ENCODE measurements at places on chromosomes 5 and 9.

GRCh38 chr9:124228516-124228915, 29.2 kb upstream of the NEK6 start:
- H3K36me3 ChIP-seq: no peaks in the 10 kb centered on the region
- H3K4me1 ChIP-seq: peaks cover 21% of the 10 kb centered on the region
- ATAC-seq: no peak
- no peaks in the 10 kb centered on the region for H3K27me3 ChIP-seq

- H3K27ac ChIP-seq: no peak overlapping the region
- no peaks in the 10 kb centered on the region for H3K36me3 ChIP-seq
- no peaks in the 10 kb centered on the region for H3K27me3 ChIP-seq
- no peaks in the 10 kb centered on the region for H3K4me1 ChIP-seq
These were observed 137.8 kb upstream of the RETREG1 start for GRCh38 chr5:16754601-16755000.

DNA sequence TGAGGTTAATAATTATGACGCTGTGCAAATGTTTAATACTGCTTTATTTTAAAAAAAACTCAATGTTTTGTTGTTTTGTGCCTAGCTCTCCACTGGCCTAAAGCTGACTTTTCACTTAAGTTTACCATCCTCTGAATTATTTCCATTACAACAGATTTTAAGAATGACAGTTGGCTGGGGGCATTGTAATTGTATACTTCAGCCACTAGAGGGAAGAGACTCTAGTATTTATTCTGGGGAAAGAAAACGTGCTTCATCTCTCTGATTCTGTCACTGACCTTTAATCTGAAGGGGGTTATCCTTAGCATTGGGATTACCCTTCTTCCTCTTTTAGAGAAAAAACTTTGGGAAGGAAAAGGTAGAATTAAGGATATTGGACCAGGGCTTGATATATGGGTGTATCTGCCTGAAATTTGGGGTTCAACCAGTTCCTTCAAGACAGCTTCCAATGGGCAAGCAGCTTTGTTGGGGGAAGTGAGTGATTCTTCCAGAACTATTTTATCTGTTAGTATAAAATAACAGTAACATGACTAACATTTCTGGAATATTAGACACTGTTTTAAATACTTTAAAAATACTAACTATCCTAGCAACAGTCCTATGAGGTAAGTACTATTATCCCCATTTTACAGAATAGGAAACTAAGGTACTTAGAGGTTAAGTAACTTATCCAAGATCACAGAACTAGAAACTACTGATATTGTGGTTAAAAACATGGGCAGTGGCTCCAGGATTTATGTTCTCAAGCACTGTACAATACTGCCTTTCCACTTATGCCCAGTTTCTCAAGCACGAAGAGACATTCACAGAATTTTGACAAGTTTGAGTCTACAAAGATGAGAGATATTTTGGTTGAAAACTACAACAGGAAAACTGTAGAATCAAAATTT, 208.4 kb downstream of the CD180 start:
- no peaks in the 10 kb centered on the region for H3K36me3 ChIP-seq
- no peak for ATAC-seq
- H3K27ac ChIP-seq: no peak overlapping the region

- ATAC-seq: no peak
- no peaks in the 10 kb centered on the region for H3K36me3 ChIP-seq
- no peak overlapping the region for H3K27ac ChIP-seq
- no peak overlapping the region for H3K4me3 ChIP-seq
- peaks cover 29% of the 10 kb centered on the region for H3K4me1 ChIP-seq
These were observed 194.6 kb downstream of the MEF2C start for GRCh38 chr5:88688156-88688983.

- H3K4me1 ChIP-seq: peaks cover 11% of the 10 kb centered on the region
- no peak overlapping the region for H3K27ac ChIP-seq
- ATAC-seq: no peak
These were observed 37.4 kb downstream of the SNX24 start for GRCh38 chr5:122882831-122883230.

DNA sequence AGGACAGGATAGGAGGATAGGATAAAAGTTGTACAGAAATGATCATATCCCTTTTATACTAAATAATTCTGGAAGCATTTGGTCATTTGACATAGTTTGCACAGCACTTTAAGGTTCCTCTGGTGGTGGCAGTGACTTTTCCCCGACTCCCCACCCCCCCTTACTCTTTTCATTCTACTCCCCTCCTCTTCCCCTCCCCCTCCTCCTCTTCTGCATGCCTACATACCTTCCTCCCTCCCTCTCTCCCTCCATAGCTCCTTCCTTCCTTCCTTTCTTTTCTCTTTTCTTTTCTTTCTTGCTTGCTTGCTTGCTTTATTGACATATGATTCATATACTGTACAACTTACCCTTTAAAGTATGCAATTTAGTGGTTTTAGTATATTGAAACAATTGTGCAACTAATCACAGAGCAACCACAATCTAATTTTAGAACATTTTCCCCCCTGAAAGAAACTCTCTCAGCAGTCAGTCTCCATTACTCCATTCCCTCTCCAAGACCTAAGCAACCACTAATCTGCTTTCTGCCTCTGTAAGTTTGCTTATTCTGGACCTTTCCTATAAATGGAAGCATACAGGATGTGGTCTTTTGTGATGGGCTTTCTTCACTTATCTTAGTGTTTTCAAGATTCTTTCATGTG, 159.0 kb downstream of the HACD4 start:
- peaks cover 12% of the 10 kb centered on the region for H3K4me1 ChIP-seq
- ATAC-seq: no peak
- no peaks in the 10 kb centered on the region for H3K27me3 ChIP-seq
- H3K4me3 ChIP-seq: no peak overlapping the region

GRCh38 chr9:14811844-14812243, 89.3 kb upstream of the CER1 start:
- ATAC-seq: no peak
- no peak overlapping the region for H3K4me3 ChIP-seq
- no peaks in the 10 kb centered on the region for H3K36me3 ChIP-seq
- no peak overlapping the region for H3K27ac ChIP-seq
- no peaks in the 10 kb centered on the region for H3K4me1 ChIP-seq

- peaks cover 14% of the 10 kb centered on the region for H3K27me3 ChIP-seq
- H3K4me3 ChIP-seq: no peak overlapping the region
- H3K27ac ChIP-seq: no peak overlapping the region
- H3K4me1 ChIP-seq: peaks cover 10% of the 10 kb centered on the region
- no peak for ATAC-seq
These were observed 25.3 kb downstream of the FAM240B start for GRCh38 chr9:38694676-38695075.

GRCh38 chr5:9067154-9067553, 478.7 kb downstream of the SEMA5A start:
- no peaks in the 10 kb centered on the region for H3K27me3 ChIP-seq
- ATAC-seq: no peak
- H3K36me3 ChIP-seq: no peaks in the 10 kb centered on the region

DNA sequence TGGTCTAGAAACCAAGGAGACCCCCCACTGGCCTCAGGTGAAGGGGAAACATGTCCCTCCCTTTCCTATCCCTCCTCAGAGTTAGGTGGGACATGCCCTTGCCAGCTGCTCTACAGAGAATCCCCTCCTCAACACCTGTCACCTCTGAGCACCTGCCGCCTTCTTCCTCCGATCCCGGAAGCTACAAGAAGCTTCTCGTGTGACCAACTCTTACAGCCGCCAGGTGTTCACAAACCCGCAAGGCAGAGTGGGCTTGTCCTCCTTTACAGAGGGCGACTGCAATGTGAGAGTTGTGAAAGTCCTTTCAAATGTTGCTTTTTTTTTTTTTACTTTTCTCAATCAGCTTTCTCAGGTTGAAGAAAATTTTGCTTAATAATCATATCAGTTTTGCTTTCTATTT, 3.7 kb upstream of the ICE1 start:
- ATAC-seq: no peak
- no peaks in the 10 kb centered on the region for H3K27me3 ChIP-seq
- H3K4me1 ChIP-seq: peaks cover 14% of the 10 kb centered on the region
- peak overlapping the region; percentile 8 for H3K4me3 ChIP-seq

- H3K27me3 ChIP-seq: peaks cover 71% of the 10 kb centered on the region
- H3K27ac ChIP-seq: no peak overlapping the region
- no peak overlapping the region for H3K4me3 ChIP-seq
- H3K36me3 ChIP-seq: no peaks in the 10 kb centered on the region
- ATAC-seq: no peak
- no peaks in the 10 kb centered on the region for H3K4me1 ChIP-seq
These were observed 43.4 kb upstream of the IL17B start for GRCh38 chr5:149422366-149423048.

All from stimulated activated memory B cell treated with anti-CD40 and anti-IgM and Interleukin-4, amounts not matched to agents 10 μg/mL and 1 μg/mL and 100 μg/mL, for 72 hours (primary cell).